T follicular helper cell (primary cell): ENCODE measurements at places on chromosomes 12 and 14.

DNA sequence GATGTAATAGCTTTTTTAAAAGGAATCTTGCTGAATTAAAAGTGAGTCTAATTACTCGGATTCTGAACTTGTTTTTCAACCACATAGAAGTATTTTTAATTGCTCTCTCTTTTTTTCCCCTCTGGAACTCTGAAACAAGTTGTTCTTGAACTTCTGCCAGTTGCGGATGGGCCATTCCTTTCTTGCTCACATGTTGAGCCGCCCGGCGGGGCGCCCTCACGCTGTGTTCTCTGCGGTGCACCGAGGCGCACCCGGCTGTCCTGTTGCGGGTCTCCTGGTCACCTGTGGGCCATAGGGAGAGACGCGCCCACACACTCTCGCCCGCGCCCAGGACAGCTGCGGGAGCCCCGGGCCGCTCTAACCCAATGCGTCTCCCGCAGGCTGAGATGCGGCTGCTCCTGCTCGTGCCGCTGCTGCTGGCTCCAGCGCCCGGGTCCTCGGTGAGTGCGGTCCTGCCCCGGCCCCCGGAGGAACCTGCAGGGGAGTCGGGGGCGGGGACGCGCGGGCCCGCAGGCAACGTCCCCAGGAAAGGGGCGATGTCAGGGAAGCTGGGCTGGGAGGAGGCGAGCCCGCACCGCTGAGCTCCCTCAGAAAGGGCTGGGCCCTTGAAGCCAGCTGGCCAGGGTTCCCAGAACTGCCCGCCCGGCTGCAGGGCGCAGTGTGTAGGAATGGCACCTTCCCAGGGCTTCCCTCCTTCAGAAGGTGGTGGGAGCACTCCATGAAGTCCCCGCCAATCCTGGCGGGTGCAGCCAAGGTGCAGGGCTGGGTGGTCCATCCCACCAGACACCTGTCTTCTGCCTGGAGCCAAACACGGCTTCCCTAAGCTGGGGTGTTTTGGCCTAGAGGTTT, 2.3 kb downstream of the PAPLN start:
- DNase-seq: no peak

DNA sequence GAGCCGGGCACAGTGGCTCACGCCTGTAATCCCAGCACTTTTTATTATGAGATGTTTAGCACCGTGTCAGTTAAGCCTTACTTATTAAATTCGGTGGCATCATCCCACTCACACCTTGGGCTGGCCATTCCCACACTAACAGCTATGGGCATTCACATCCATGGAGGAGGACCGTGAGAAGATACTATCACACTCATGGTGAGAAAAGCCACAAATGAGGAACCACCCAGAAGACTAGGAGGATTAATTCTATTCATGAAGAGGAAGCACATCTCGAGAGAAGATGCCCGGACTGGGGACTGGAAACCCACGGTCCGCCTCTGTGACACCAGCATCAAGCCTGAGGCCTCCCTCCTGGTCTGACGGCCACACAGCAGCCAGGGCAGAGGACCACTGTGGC, 4.9 kb downstream of the CDC42BPB start:
- DNase-seq: no peak

DNA sequence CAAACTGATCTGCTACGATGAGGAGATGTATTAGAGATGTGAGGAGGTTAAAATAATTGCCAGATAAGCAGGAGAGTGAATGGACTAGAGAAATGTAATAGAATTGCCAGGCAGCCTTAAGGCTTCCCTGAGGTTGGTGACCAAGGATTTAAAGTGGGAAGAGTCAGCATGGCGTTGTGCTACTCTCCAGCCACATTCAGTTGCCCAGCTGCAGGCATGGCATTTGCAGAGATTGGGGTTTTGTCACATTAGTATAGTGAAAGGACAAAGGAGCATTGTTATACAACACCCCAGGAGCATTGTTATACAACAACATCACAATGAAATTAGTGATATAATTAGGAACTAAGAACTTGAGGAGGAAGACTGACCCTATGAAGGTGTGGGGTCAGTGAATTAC, 31.7 kb downstream of the MARK3 start:
- no peak for DNase-seq

DNA sequence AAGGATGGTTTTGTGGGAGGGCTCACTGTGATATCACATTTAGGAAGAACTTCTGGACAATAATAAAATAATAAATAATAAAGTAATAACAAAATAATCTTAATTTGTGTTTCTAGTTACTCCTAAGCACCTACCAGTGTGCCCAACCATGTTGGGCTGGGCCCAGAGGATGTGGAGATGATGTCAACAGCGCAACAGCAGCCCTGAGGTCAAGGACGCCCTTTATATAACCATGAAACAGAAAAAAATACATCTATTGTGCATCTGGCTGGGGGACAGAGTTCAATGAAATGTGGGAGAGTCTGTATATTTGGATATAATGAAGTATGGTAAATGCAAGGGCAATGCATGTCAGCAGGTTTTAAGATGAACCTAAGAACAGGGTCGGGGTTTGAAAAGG, 552.8 kb downstream of the VRK1 start:
- no peak for DNase-seq

GRCh38 chr14:76168531-76168930, 16.8 kb downstream of the GPATCH2L start:
- no peak for DNase-seq
